Dorsolateral prefrontal cortex (tissue), 122 donors: ENCODE measurements at places on chromosomes 3 and 15.

- DNase-seq = no peak
Observed at GRCh38 chr3:6097021-6097420, 763.9 kb upstream of the GRM7 start.

- no peak for DNase-seq
Observed at GRCh38 chr3:190058521-190059241, 62.0 kb downstream of the P3H2 start.

- DNase-seq = no peak
Observed at GRCh38 chr3:183264268-183264667, 11.2 kb downstream of the B3GNT5 start.

DNA sequence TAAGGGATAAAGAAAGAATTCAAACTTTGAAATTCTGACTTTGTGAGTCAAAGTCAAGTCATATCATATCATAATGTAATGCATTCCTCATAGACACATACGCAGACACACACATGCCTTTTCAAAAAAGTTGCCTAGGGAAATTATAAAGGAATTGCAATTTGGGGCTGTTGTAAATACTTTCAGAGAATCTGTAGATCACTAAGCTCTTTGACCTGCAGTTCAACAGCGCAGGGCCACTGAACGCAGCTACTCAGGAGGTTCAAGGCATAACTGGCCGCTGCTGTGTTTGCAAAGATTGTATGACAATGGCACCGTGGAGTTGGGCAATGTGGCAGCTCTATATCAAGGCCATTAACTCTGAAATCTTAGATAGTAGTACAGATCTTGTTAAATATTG is 188.4 kb upstream of the THRB start:
- DNase-seq = no peak

DNA sequence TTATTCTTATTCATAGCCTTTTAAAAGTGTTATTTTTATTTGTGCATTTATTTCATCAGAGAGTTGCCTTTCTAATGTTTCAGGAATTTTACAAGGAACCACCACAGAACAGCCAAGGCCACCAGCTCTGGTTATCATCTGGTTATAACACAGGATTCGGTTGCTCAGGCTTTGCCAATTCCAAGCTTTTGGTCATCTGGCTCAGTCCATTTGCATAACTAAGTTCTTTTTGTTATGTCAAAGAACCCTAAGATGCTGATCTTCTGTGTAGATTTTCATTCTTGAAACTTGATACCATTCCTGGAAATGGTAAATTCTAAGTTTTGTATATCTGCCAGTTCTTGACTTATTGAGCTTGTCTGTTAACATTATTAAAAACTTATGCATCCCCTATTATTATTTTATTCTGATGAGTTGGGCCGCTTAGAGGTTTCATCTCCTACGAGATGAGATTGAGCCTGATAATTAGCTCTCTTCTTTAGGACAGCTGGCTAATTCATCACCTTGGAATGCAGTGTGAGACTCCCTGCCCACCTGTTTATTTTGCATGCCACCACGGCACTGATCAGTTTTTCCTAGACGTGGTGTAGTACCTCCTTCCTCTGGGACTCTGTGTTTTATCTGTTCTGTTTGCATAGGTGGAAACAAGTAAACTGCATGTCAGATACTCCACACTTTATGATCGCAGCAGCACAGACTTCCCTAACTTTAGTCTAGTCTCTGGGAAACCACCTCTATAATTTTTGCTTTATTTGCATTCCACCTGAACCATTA is 264.8 kb downstream of the SLCO3A1 start:
- no peak for DNase-seq

DNA sequence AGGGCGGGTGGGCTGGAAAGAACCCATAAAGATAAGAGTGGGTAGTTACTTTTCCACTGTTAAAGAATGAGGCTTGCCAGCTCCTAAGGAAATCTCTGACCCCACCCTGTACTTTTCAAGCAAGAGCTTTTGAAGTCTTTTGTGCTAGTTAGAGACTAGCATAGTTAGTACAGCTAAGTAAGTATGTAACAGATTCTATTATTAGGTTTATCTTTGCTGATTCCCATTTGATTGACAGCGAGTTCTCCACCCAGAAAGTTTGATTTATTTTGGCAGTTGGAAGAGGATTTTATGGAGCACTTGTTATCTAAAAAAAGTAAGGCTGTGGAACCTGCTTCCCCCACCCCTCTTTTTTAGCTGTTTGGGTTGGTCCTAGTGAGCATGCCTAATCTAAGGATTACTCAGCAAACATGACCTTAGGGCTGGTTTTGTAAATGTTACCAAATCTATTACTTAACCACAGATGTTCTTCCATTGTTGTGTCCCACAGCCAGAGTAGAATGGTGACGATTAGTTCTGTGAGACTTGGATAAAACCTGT is 57.6 kb downstream of the FNDC3B start:
- no peak for DNase-seq
